Stimulated activated CD4-positive, alpha-beta T cell treated with anti-CD3 and anti-CD28 coated beads, Interleukin-15, amount 100 ng/mL, for 1 hour (primary cell): ENCODE measurements at places on chromosomes 16 and 17.

GRCh38 chr16:89434490-89434889, 55.9 kb downstream of the ANKRD11 start:
- DNase-seq: no peak

DNA sequence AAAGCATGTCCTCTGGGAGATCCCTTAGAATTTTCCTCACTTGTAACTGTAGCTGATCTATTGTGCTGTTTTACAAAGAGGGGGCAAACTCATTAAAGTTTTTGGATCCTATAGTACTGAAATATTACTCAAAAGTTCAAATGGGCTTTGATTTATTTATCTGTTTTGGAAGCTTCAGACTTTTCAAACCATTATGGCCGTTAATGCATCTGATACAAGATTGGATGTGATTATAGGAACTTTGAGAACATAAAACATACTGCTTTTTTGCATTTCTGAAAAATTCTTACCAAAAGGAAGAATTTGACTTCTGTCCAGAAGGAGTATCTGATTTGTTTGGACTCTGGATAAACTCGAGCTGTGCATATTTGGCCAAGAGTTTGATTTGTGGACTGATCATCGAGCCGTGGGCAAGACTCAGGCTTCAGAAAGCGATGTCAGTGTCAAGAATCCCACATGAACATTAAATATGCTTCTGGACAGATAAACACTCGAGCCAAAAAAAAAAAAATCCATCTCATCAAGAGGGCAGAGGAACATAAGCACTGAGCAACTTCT, 8.2 kb upstream of the MARCHF10 start:
- DNase-seq: no peak

DNA sequence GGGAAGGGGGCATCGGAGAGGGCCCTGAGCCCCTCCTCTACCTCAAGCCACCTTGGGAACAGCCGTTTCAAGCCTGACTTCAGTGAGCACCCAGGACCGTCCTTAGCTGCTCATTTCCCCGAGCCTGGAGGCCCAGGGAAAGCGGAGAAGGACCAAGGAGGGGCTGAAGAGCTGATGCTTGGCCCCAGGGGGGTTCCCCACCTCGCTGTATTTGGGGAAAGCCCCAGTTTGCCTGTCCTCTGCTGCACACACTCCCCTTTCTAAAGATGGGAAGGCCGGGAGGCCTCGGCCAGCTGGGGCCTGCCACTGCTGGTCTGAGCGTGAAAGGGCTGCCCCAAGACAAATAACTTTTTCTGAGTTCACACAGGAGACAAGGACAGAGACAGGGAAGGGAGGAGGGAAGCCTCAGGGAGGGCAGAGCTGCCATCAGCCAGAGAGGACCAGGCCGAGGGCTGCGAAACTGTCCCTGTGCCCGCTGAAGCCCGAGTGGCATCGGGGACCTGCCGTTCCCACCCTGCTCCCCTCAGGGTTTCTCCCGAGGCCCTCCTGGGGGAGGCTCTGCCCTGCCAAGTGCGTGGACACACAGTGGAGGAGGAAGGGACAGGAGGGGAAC, 11.6 kb downstream of the ZACN start:
- no peak for DNase-seq

DNA sequence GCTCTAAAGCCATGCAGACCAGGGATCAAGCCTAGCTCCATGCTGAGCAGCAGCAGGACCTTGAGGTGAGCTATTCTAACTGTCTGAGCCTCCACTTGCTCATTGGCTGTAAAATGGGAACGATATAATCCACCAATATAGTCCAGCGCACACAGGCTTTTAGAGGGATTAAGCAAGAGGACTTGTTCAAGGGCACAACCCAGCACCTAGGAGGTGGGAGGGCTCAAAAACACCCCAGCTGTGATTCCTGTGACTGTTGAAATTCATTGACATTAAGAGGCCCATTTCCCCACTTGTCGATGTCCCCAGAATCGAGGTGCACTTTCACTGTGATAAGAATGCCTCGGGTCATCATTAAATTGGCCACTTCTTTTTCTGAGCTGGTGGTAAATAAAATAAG, 4.1 kb downstream of the USH1G start:
- no peak for DNase-seq

DNA sequence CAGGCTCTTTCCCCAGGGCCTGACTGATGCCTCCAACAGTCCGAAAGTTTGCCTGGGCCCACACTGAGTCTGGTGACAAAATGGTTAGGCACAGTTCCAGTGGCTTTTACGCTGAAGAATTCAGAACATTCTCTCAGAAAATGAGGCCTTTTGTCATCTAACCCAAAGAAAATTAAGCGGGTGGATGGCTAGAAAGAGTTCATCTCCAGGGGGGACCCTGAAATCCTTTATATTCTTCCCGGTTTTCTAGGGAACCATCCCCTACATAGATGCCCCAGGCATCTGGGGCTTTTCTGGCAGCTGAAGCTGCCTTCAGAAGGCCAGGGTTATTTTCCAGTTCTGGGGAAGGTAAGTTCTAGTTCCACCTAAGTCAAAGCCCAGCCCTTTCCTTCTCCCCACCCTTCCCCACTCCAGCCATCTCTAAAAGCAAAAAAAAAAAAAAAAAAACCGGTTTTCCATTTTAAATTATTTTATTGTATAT, 2.2 kb downstream of the RASD1 start:
- DNase-seq: no peak

- no peak for DNase-seq
Measured at GRCh38 chr17:79811011-79811867, 14.4 kb upstream of the CBX8 start.

GRCh38 chr16:66130296-66130905, 236.1 kb upstream of the CDH5 start:
- DNase-seq: no peak

- no peak for DNase-seq
Measured at GRCh38 chr16:53614346-53614745, 89.3 kb downstream of the RPGRIP1L start.

DNA sequence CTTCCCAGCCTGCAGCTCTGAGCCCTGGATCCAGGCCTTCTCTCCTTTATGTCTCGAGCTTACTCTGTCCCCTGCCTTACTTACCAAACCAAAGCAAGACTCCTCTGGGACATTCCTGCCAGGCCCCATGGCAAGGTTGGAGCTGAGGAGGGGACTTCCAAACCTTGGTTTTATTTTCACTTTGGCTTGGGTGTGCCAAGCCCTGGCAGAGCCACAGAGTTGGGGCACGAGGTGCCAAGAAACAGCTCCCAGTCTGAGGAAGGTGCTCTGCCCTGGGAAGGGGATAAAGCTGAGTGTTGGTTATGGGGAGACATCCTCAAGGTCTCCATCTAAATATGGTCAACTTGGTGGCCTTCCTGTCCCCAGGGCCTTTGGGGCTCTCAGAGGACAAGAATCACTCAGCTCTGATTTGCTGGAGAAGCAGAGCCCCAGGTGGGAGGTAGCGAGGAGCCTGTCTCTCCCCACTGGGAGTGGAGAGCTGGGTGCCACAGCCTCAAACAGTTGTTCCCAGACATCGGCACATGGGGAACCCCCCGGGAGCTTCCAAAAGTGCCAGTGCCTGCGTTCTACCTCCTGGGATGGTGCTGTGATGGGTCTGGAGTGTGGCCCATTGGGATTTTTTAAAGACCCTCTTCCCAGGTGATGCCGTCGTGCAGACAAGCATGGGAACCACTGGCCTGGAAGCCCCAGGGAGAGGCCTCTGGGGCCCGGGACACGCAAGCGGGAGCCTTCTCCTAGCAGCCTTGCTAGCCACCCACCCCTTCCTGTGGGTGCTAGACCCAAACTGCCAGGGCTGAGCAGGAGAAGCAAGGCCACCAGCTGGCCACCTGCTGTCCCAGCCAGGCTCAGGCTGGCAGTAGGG, 10.3 kb downstream of the NLRC5 start:
- no peak for DNase-seq

GRCh38 chr17:17978481-17979424, 6.1 kb downstream of the DRC3 start:
- DNase-seq: no peak

DNA sequence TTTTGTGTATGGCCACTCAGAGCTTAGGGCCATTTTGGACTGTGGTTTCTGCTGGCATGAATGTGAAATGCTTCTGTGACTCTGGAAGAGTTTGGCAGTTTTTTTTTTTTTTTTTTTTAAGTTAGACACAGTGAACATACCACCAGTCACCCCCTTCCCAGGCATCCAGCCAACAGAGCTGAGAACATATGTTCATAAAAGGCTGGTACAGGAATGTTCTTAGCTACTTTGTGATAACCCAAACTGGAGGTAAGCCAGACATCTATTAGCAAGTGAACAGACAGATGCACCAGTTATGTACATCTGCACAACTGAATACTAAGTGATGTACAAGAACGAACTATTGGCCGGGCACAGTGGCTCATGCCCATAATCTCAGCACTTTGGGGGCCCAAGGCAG, 92.7 kb downstream of the ABCC1 start:
- DNase-seq: no peak

DNA sequence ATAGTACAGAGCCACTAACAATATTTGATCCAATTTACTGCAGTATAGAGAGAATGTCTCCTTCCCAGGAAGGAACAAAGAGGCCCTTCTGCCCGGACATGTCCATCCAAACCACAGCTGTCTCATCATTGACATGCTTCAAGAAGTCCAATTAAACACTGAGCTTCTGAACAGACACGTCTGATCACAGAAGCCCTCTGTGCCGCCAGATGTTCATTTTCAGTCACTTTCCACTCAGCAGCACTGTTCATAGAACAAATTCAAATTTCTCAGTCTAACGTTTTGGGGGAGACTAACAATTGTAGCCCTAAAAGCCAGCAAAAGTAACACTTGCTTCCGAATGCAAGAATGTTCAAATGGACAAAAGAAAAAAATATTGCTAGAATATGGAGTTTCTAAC, 15.3 kb downstream of the ZC3H7A start:
- no peak for DNase-seq

DNA sequence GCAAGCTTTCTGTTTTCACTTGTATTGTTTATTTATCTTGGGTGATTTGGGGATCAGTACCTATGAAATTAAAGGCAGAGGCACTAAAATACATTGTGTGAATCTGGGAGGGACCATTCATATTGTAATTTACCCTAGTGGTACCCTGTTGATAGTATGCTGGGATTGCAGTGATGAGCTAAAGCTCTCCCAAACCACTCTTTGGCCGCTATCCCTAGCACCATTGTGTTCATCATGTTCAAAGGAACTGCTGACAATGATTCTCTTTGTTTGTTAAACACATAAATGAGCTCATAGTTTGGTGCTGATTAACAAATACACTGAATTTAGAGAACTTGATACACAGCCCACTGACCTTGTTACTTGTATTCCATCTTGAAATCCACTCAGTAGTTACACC, 1469.8 kb downstream of the CDH11 start:
- DNase-seq: no peak

DNA sequence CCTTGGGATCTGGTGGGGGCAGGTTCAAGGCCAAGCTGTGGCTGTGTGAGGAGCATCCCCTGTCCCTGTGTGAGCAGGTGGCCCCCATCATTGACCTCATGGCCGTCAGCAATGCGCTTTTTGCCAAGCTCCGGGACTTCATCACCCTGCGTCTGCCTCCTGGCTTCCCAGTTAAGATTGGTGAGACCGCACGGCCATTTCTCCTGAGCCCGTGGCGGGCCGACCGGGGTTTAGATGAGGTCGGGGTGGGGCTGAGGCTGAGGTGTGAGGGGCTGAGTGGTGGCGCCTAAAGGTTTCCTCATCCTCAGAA, 10.7 kb downstream of the CORO6 start:
- no peak for DNase-seq

DNA sequence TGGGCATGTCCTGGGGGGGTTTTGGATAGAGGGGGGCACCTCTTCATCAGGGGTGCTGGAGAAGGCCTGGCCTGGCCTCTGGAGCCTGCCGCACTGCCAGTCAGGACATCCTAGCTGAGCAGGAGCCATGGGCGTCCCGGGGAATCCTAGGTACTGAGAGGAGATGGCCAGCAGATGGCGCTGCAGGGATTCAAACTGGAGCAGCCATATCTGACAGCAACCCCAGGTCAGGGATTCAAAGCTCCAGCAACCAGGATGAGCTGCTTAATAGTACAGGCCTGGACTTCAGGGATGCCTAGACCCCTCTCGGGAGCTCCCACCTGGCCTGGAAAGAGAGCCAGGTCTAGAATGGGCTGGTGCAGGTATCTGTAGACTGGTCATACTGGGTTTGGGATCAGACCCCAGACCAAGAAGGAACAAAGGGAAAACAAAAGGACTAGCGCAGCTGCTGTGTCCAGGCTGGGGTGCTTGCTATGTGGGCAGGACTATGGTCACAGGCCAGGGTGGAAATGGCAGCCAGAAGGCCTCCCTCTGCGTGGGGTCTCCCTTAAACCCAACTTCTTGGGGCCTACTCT, 306.9 kb upstream of the RBFOX1 start:
- DNase-seq: no peak

DNA sequence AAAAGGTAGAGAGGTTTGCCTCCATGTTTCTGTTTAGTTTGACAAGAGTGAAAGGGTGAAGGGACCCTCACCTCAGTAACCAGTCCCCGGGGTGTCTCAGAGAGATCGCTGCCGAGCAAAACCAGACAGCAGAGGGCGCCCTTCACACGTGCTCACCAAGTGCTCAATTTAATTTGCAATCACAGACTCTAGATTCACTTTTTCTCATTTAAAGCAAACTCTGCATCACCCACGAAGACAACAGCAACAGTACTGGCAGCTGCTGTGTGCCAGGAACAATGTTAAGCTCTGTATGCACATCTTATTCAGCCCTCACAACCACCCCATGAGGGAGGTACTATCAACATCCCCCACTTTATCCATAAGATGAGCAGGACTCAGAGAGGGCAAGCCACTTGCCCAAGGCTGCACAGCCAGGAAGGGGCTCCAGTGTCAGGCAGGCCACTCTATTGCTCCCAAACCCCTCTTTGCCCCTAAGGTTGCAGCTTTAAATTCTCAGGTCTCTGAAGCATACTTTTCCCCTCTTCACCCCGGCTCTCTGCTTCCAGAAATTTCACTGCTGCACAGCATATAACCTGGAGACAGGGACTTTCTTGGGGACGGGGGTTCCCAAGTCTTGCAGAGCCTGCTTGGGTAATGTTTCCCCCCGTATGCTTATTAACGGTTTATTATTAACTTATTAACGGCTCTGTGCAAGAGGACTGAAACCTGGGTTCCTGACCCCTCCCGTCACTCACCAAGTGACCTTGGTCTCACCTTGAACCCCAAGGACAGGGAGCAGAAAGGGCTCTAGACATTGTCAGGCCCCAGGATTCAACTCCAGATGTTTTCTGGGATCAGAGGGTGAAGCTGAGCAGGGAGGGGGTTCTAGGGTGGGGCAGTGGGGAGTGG, 70.9 kb downstream of the CNGB1 start:
- DNase-seq: peak; percentile 54

GRCh38 chr17:21474815-21475214, 98.7 kb downstream of the KCNJ12 start:
- no peak for DNase-seq
